H1 (cell line): ENCODE measurements at places on chromosomes 2 and 18.

GRCh38 chr2:60882971-60883753 is 1.8 kb downstream of the REL start:
- DNase-seq: no peak

DNA sequence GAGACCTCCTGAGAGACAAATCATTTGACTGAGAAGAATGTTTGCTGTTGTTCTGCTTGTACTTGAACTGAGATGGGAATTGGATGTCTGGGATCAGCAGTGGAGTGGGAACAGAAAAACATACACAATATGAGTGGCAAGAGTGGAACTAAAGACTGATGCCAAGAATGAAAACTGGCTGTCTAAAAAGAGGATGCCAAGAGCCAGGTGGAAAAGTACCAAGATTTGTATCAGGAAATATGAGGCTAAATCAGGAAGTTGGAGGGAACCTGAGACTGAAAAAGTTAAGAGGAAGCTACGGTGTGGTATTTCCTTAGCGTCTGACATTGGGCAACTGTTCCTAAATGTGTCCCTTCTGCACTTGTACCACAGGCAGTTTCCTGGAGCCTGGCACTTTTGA is 440.9 kb upstream of the CELF4 start:
- DNase-seq: no peak

GRCh38 chr2:106165561-106165960 is 28.5 kb downstream of the UXS1 start:
- DNase-seq: no peak

DNA sequence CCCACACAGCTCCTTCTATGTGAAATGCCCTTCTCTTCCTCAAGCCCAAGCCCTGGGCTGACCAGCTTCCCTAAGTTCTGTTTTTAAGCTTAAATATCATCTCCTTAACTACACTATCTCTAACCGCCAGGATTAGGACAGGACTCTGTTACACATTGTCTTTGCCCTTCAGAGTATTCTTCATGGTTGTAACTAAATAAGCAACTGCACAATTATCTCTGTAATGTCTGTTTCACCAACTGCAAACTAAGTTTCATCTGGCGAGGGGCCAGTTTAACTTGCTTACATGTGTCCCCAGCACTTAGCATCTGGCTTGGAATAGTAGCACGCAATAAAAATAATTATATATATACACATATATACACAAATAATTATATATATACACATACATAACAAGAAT is 1.1 kb upstream of the ERMN start:
- DNase-seq: no peak
